ENCODE measurements at places on chromosomes 7 and 10. TPM values are rescaled to one million over a fixed set of nuclear protein-coding genes. Genes with fewer than 3 reads are reported as not detected.

GRCh38 chr7:15628876-15629275 lies 57.6 kb downstream of the MEOX2 start:
- H3K36me3 ChIP-seq = no peaks in the 10 kb centered on the region
- no peak overlapping the region for H3K27ac ChIP-seq
- no peak for DNase-seq

DNA sequence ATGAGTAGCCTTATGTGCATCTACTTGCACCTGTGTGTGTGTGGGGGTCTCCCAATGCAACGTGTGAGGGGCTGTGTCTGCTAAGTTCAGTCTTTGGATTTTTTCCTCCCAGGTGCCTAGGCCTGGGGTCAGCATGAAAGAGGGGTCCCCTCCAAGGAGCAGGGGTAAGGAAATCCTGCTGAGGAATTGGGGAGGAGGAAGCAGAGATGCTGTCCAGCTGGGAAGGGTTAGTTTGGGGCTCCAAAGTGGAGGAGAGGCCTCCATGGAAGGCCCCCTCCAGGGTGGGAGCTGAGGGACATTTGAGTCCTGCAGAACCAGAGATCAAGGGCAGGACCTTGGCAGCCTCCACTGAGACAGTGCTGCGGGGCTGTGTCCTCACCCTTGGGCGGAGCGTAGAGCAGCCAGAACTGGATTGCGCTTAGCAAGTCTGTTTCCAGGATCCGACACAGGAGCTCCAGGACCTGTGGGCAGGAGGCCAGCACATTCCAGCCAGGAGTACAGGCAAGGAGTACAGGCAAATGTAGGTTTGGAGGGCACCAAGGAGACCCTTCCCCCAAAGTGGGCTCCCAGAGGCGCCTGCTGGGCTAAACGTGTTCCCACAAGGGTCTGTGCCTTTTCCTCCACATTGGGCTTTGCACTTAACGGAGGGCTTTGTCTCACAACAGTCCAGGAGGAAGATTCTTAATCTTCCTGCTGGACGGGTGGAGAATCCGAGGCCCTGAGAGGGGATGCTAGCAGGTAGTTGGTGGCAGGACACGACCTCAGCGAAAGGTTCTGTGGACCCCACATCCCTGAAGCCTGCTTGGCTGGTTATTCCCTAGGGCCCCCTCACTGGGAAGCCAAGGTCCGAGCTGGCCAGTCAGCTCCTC lies 10.1 kb downstream of the TBATA start:
- no peak for DNase-seq
- no peak overlapping the region for H3K4me3 ChIP-seq
- H3K36me3 ChIP-seq = no peaks in the 10 kb centered on the region
- H3K27ac ChIP-seq = no peak overlapping the region
- no peaks in the 10 kb centered on the region for H3K27me3 ChIP-seq

DDC gene
- total RNA-seq = not detected

GRCh38 chr7:131224996-131225395 lies 102.7 kb upstream of the MKLN1 start:
- no peak for DNase-seq
- H3K27me3 ChIP-seq = no peaks in the 10 kb centered on the region
- H3K27ac ChIP-seq = no peak overlapping the region
- H3K4me3 ChIP-seq = no peak overlapping the region

DNA sequence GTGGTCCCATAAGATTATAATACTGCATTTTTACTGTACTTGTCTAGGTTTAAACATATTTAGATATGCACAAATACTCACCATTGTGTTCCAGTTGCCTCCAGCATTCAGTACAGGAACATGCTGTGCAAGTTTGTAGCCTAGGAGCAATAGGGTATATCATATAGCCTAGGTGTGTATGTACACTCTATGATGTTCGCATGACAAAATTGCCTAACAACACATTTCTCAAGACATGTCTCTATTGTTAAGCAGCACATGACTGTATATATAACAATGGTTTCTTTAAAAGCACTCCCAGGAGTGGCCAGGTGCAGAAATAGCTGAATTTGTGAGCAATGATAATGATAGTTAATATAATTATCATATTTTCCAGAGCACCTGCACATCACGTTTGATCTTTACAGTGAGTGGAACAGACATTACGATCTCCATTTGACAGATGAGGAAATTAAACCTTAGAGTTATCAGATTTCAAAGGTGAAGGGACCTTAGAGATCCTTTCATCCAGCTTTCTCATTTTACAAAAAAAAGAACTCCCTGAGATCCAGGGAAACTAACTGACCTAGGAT lies 99.2 kb upstream of the PDCD4 start:
- H3K4me3 ChIP-seq = no peak overlapping the region
- H3K27me3 ChIP-seq = no peaks in the 10 kb centered on the region
- no peak overlapping the region for H3K27ac ChIP-seq
- no peak for DNase-seq
- no peaks in the 10 kb centered on the region for H3K4me1 ChIP-seq

GOLGA7B gene
- total RNA-seq = 0.07 TPM

DNA sequence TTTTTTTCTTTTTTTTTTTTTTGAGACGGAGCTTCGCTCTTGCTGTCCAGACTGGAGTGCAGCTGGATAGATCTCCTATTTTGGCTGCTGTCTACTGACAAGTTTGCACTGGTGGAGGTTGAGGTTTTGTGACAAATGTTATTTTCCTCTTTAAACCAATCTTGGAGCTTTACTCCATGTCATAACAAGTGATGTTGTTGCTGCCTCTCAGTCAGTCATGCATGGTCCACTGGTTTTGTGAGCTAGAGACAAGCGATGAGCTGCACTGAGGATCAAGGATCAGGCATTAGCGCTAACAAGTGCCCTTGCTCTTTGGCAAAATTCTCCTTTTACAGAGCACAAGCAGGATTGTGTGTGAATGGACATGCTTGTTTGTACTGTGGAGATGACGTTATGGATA lies 805 bp upstream of the WDFY4 start:
- DNase-seq = no peak
- H3K4me1 ChIP-seq = peaks cover 7% of the 10 kb centered on the region
- H3K27ac ChIP-seq = no peak overlapping the region
- no peak overlapping the region for H3K4me3 ChIP-seq

GRCh38 chr7:1124816-1125602 lies 35.0 kb downstream of the ZFAND2A start:
- H3K4me3 ChIP-seq = peak overlapping the region; percentile 36
- peaks cover 14% of the 10 kb centered on the region for H3K4me1 ChIP-seq
- H3K27me3 ChIP-seq = no peaks in the 10 kb centered on the region
- H3K36me3 ChIP-seq = no peaks in the 10 kb centered on the region

CYP26C1 gene
- not detected for total RNA-seq

- H3K27me3 ChIP-seq = no peaks in the 10 kb centered on the region
- DNase-seq = no peak
- H3K4me1 ChIP-seq = peaks cover 2% of the 10 kb centered on the region
- H3K36me3 ChIP-seq = peaks cover 13% of the 10 kb centered on the region
- H3K27ac ChIP-seq = no peak overlapping the region
These were observed 6.2 kb downstream of the PAXIP1 start for GRCh38 chr7:154996756-154997155.

GRCh38 chr7:105325216-105325904 lies 63.4 kb downstream of the SRPK2 start:
- H3K4me1 ChIP-seq = no peaks in the 10 kb centered on the region
- no peaks in the 10 kb centered on the region for H3K27me3 ChIP-seq
- no peak for DNase-seq
- H3K27ac ChIP-seq = no peak overlapping the region
- H3K36me3 ChIP-seq = no peaks in the 10 kb centered on the region

DNA sequence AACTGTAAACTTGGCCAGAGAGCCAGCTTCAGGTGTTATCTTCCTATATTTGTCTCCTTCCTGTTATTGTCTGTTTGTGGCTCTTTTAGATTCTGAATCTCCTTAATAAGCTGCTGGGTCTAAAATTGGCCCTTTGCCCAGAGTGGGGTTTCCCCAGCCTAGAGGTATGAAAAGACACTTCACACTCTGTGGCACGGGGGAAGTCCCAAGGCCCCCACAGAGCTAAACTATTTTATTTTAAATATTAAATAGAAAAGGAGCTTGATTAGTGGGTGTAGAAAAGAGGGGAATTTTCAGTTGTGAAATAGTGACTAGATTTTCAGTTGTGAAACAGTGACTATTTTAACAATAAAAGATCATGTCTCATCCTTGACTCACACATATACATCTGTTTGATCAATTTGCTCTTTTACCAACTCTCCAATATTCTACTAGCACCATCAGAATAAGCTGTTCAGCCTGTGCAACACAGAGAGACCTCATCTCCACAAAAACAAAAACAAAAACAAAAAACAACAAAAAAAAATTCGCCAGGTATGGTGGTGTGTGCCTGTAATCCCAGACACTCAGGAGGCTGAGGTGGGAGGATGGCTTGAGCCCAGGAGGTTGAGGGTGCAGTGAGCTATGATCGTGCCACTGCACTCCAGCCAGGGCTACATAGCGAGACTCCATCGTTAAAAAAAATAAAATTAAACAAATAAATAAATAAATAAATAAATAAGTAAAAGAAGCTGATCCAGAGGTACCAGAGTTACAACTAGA lies 24.9 kb upstream of the ADO start:
- no peak overlapping the region for H3K27ac ChIP-seq
- H3K36me3 ChIP-seq = no peaks in the 10 kb centered on the region
- DNase-seq = no peak
- H3K4me3 ChIP-seq = no peak overlapping the region

DNA sequence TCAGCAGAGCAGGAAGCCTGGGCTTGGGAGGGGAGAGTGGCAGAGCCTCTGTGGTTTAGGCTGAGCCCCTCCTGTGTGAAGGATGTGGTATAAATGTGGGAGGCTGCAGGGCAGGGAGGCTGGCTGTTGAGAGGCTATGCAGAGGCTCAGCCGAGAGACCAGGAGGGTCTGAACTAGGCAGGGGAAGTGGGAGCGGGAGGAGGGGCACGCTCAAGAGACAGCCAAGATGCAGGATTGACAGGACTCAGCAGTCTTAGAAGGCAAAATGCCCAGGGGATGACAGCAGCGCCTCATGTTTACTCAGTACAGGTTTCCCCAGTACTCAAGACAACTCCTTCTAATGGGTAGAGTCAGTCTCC lies 24.3 kb downstream of the BTBD16 start:
- H3K4me1 ChIP-seq = no peaks in the 10 kb centered on the region
- H3K4me3 ChIP-seq = no peak overlapping the region
- H3K27me3 ChIP-seq = no peaks in the 10 kb centered on the region
- H3K36me3 ChIP-seq = no peaks in the 10 kb centered on the region
- H3K27ac ChIP-seq = no peak overlapping the region
- no peak for DNase-seq

DNA sequence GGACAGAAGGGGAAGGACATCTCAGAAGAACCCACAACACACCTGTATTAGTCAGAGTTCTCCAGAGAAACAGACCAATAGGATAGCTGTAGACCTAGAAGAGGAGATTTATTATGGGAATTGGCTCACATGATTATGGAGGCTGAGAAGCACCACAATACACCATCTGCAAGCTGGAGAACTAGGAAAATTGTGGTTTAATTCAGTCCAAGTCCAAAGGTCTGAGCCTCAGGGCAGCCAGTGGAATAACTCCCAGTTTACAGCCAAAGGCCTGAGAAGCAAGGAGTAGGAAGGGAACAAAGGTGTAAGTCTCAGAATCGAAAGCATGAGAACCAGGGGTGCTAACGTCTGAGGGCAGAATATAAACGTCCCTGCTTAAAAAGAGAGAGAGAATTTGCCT lies 99.6 kb upstream of the AUTS2 start:
- DNase-seq = no peak
- H3K4me3 ChIP-seq = no peak overlapping the region
- H3K27me3 ChIP-seq = no peaks in the 10 kb centered on the region
- no peaks in the 10 kb centered on the region for H3K36me3 ChIP-seq
- no peak overlapping the region for H3K27ac ChIP-seq
- no peaks in the 10 kb centered on the region for H3K4me1 ChIP-seq

- peaks cover 14% of the 10 kb centered on the region for H3K4me1 ChIP-seq
- H3K27ac ChIP-seq = peak within 1 kb of the TSS; percentile 93
- peak within 1 kb of the TSS; percentile 94 for H3K4me3 ChIP-seq
These were observed at the start of gene NSUN6 for GRCh38 chr10:18651324-18652007. TSS of gene NSUN6 (minus strand) at chr10:18651587. CDS start at chr10:18651203, 384 bp downstream.

- H3K36me3 ChIP-seq = no peaks in the 10 kb centered on the region
- H3K4me3 ChIP-seq = no peak overlapping the region
- DNase-seq = no peak
- H3K27me3 ChIP-seq = no peaks in the 10 kb centered on the region
These were observed 189.2 kb upstream of the GALNT17 start for GRCh38 chr7:70942791-70943190.
